ENCODE measurements at places on chromosomes 5 and 9.

GRCh38 chr5:158821331-158821730 lies 278.4 kb downstream of the EBF1 start:
- DNase-seq, result no peak

GRCh38 chr5:177339107-177339638 lies 12.3 kb downstream of the LMAN2 start:
- no peak for DNase-seq

DNA sequence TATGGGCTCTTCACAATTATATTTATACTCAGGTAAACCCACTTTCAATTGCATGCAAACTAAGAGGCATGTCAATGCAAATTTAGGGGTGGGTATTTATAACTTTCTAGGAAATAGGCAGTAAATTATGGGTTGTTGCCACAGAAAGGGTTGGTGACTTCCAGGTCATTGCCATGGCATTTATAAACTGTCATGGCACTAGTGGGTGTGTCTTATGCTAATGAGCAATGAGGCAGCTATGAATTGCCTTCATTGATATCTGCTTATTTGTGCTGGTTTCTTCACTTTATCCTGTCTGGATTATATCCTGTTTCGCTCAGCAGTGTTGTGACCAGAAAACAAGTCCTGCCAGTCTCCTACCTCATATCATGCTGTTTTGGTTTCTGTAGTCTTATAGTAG lies 597.3 kb upstream of the DAB2 start:
- no peak for DNase-seq

GRCh38 chr5:60230456-60230855 lies 336.9 kb upstream of the PDE4D start:
- no peak for DNase-seq

DNA sequence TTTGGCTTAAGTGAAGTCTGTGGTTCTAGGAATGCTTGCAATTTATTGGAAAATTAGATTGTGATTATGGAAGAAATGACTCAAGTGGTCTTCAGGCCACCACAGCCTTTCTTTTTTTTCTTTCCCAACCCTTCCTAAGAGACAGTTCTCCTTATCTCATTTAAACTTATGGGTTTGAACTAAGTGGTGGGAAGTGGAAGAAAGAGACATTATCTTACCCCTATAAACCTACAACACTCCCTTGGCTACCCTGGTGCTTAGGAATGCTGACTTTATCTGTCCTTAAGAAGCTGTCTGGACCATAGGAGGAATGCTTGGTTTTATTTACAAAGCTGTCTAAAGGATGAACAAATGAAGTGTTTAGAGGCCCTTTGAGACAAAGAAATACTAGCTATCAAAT lies 5.1 kb upstream of the ERAP1 start:
- no peak for DNase-seq

DNA sequence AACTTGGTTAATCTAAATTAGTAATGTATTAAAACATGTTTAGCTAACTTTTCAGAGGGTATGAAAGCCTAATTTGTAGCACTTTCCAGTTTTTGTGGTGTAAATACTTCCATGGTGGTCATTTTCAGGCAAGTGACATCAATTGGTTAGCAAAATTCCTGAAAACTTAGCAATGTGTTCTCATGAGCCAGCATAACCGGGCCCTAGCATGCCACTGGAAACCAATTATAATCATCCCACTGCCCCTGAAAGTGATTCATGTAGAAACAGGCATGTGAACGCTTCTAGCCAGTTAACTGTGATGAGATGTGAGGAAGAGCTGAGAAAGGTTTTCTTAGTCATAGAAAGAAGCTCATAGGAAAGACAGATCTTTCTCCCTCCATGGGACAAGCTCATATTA lies 417.2 kb downstream of the TLR4 start:
- DNase-seq, result no peak

DNA sequence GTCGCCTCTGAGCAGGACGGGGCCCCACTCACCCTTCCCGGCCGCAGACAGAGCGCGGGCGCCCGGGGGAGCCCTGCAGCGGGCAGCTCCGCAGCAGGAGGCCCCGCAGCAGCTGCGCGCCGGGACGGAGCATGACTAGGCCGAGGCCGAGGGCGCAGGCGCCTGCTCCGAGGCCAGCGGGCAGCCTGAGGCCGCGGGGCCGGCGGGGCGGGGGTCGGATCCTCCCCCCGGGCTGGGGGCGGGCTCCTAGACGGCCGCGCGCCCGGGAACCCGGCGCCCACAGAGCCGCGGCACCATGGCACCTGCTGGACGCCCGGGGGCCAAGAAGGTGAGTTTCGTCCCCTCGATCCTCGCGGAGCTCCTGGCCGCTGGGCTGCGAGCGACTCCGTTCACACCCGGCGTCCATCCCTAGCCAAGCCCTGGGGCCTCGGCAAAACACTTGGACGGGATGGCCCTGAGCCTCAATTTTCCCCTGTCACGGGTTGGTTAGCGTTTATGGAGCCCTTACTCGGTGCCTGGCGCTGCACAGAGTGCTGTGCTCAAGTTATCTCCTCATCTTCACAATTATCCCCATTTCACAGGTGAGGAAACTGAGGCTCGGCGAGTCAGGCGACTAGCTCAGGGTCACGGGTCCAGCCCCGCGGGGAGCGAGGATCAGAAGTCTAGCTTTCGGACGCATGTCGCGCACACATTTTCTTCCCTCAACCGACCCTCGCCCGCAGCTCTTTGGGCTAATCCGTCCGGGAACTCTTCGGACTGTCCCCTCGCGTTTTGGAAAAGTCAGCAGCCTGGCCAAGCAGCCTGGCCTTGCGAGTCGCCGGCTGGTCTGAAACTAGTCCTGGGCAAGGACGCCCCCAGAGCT lies at the start of the genes BHMT2 and DMGDH:
TSS of gene BHMT2 (plus strand) at position 280 of the 862 bp plus-strand sequence. CDS start at position 296, 16 bp downstream.
TSS of gene DMGDH (minus strand) at position 187 of the 862 bp plus-strand sequence. CDS start at position 133, 54 bp downstream.
- DNase-seq, result no peak

GRCh38 chr9:136832581-136832980 lies 9.7 kb upstream of the AJM1 start:
- no peak for DNase-seq

GRCh38 chr5:13412040-13412595 lies 532.4 kb downstream of the DNAH5 start:
- DNase-seq, result no peak

DNA sequence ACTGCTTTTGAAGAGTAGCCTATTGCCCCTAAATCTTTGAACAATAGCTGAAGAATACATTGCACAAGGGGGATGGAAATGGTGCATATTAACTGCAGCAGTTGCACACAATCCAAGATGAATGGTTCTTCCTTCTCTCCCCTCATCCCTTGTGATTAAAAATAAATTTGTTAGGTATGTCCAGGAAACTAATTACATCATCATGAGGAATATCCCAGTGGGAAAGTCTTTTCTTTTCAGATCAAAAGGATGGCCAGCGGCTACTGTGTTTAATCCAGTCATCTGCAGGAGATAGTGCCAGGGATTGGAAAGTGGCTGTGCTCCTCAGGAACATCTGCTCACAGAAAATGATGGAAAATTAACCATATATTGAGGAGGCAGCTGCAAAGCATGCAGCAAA lies 508.4 kb upstream of the SEMA6A start:
- no peak for DNase-seq

DNA sequence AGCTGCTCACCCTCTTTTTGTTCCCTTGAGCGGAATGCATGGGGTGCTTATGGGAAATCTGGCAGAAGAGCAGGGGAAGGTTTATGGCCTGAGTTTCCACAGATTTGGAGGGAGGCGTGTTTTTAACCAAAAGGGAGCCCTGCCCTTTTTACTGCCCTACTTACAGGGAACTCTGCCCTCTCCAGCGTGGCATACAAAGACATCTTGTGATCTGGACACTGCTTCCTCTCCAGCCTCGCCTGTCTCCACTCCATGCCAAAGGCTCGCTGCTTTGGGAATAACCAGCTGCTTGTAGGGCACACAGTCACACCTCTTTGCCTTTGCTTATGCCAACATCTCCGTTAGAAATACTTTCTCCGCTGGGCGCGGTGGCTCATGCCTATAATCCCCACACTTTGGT lies 314.2 kb downstream of the ARHGAP26 start:
- DNase-seq, result no peak
